ENCODE measurements at places on chromosomes 3 and 15. TPM values are rescaled to one million over a fixed set of nuclear protein-coding genes. Genes with fewer than 3 reads are reported as not detected.

The CD200R1 gene
- total RNA-seq = not detected

The GOLGA8Q gene
- not detected for total RNA-seq

- peaks cover 3% of the 10 kb centered on the region for H3K27me3 ChIP-seq
- peaks cover 3% of the 10 kb centered on the region for H3K36me3 ChIP-seq
- H3K4me3 ChIP-seq = no peak overlapping the region
- no peak overlapping the region for H3K27ac ChIP-seq
- H3K4me1 ChIP-seq = no peaks in the 10 kb centered on the region
- DNase-seq = no peak
Observed at GRCh38 chr3:185960522-185961288, 22.9 kb upstream of the TRA2B start.

- no peaks in the 10 kb centered on the region for H3K27me3 ChIP-seq
- no peak for DNase-seq
Observed at GRCh38 chr3:50658416-50658815, 16.3 kb upstream of the DOCK3 start.

DNA sequence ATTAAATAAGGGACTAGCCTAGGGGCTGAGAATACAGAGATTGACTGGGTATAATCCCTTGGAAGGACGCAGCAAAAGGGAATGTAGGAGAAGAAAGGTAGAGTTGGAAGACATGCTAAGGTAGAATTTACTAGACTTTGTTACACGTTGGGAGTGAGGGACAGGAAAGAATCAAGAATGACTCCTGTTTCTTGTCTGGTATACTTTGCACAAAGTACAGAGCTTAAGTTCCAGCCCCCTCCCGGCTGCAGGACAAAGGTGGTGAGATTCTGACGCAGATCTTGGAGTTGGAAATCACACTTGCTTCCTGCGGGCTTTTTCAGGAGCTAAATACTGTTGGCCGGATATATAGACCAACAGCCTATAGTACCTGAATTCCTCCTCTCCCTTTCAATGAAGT is 895 bp downstream of the HYKK start:
- no peaks in the 10 kb centered on the region for H3K36me3 ChIP-seq
- H3K4me1 ChIP-seq = peaks cover 16% of the 10 kb centered on the region
- DNase-seq = no peak
- H3K27ac ChIP-seq = no peak overlapping the region
- H3K27me3 ChIP-seq = peaks cover 48% of the 10 kb centered on the region

DNA sequence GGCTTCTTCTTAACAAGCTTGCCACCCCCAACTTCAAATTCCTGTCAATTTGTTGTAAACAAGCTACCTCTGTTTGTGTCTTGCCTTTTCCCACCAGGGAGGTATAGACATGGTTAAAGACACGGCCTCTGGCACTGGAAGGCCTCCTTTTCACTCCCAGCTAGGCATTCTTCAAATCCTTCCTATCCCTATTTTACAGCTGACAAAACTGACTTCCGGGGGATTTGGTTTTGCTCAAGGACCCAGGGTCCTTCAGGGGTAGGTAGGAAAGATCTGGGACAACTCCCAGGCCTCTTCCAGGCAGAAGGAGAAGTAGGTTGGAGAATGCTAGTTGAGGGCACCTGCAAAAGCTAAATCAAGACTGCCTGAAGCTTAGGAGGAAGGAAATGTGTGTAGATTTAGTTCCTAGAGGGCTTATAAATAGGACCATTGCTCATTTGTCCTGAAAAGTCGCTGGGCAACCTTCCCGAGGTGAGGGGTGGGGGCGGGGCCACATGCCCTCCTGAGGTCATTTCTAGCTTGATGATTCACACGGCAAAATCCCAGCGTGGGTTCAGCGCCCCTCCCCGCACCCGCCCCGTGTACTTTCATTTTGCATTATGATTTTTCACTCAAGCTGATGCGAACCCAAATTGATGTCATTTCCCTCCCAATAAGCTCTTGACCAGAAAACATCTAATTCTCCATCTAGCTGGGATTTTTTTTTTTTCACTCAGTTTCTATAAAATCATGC is 365.5 kb downstream of the SHQ1 start:
- peaks cover 19% of the 10 kb centered on the region for H3K4me1 ChIP-seq
- H3K27me3 ChIP-seq = peaks cover 10% of the 10 kb centered on the region
- H3K27ac ChIP-seq = no peak overlapping the region

GRCh38 chr3:195124378-195124992 is 146.5 kb downstream of the XXYLT1 start:
- no peaks in the 10 kb centered on the region for H3K36me3 ChIP-seq
- DNase-seq = no peak
- H3K27me3 ChIP-seq = no peaks in the 10 kb centered on the region
- peak overlapping the region; percentile 61 for H3K27ac ChIP-seq
- peaks cover 6% of the 10 kb centered on the region for H3K4me1 ChIP-seq

The PPP1R14D gene
- total RNA-seq = not detected

The DPPA4 gene
- 155 TPM for total RNA-seq

GRCh38 chr3:23944007-23944783 is 891 bp upstream of the NR1D2 start:
- H3K4me3 ChIP-seq = peak overlapping the region; percentile 89
- no peak for DNase-seq
- peaks cover 18% of the 10 kb centered on the region for H3K4me1 ChIP-seq
- peaks cover 18% of the 10 kb centered on the region for H3K27me3 ChIP-seq
- H3K27ac ChIP-seq = peak overlapping the region; percentile 57

GRCh38 chr15:40958723-40959122 is 5.5 kb downstream of the CHAC1 start:
- peak overlapping the region; percentile 72 for H3K27ac ChIP-seq
- H3K4me3 ChIP-seq = peak overlapping the region; percentile 16
- H3K4me1 ChIP-seq = peaks cover 25% of the 10 kb centered on the region
- no peak for DNase-seq
- H3K36me3 ChIP-seq = no peaks in the 10 kb centered on the region
- H3K27me3 ChIP-seq = peaks cover 5% of the 10 kb centered on the region

The EPHB1 gene
- total RNA-seq = 12.5 TPM

DNA sequence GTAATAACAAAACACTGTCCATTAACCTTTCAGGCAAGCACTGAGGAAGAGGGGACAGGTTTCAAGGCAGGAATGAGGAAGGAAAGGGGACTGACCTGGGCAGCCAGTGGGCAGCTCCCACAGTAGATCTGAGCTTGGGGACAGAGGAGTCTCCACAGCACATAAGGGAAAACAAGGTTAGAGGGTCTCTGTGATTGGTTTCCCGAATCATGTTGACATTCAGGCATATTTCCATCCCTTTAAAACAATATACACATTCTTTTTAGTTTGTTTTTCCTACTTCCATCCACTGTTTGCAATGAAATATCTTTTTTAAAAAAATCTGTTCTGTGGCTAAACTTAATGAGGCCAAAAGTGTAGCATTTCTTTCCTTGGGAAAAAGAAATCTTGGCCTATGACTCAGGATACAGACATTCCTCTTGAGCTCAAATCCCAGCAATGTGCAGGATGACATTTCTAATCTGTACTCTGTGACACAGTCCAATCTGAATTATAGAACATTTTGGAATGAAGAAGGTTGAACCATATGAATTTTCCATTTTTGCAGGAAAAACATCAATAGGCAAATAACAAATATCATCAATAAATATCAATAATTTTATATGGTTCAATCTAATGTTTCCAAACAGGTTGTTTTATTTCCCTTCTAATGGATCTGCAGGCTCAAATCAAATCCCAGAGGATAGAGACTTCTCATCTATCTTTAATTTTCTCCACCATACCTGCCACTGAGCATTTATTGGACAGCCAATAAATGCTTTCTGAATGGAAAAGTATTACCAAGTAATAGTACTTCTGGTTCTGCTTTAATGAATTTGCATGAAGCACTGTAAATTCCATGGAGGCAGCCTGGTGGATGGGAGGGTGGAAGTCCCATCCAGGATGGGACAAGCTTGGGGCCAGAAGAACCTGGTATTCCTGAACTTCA is 54.1 kb downstream of the ITGB5 start:
- no peaks in the 10 kb centered on the region for H3K36me3 ChIP-seq
- H3K27ac ChIP-seq = peak overlapping the region; percentile 68
- no peak overlapping the region for H3K4me3 ChIP-seq
- peaks cover 47% of the 10 kb centered on the region for H3K4me1 ChIP-seq

DNA sequence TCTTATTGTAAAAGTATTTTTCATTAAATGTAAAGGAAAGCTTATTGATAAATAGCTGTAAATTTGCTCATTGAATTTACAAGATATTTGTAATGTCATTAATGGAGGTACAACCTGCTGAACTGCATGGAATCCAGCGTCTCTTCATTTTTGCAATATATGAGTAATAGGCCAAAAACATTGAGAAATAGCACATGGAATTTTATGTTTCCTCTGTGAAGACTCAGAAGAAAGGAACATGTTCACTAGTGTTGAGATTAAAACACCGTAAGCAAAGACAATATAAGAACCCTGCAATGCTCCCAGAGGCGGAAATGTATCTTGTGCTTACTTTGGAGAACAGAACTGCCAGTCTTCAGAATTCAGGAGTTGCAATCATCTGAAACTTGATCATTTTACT is 167.6 kb downstream of the ALDH1A2 start:
- no peak overlapping the region for H3K27ac ChIP-seq
- no peaks in the 10 kb centered on the region for H3K36me3 ChIP-seq
- DNase-seq = no peak
- H3K4me3 ChIP-seq = no peak overlapping the region

The CLDN1 gene
- total RNA-seq = 0.14 TPM

The SLC28A1 gene
- total RNA-seq = not detected

GRCh38 chr15:73956743-73957135 is 30.5 kb downstream of the LOXL1 start:
- H3K36me3 ChIP-seq = no peaks in the 10 kb centered on the region
- peaks cover 4% of the 10 kb centered on the region for H3K4me1 ChIP-seq
- H3K4me3 ChIP-seq = no peak overlapping the region
- no peaks in the 10 kb centered on the region for H3K27me3 ChIP-seq
- no peak for DNase-seq
- no peak overlapping the region for H3K27ac ChIP-seq

GRCh38 chr3:139830817-139831216 is 104.2 kb upstream of the CLSTN2 start:
- H3K4me3 ChIP-seq = no peak overlapping the region
- peak; percentile 54 for DNase-seq
- peaks cover 14% of the 10 kb centered on the region for H3K4me1 ChIP-seq

- H3K4me3 ChIP-seq = no peak overlapping the region
- DNase-seq = no peak
- no peaks in the 10 kb centered on the region for H3K27me3 ChIP-seq
- no peaks in the 10 kb centered on the region for H3K4me1 ChIP-seq
Observed at GRCh38 chr3:29488922-29489321, 208.1 kb downstream of the RBMS3 start.

DNA sequence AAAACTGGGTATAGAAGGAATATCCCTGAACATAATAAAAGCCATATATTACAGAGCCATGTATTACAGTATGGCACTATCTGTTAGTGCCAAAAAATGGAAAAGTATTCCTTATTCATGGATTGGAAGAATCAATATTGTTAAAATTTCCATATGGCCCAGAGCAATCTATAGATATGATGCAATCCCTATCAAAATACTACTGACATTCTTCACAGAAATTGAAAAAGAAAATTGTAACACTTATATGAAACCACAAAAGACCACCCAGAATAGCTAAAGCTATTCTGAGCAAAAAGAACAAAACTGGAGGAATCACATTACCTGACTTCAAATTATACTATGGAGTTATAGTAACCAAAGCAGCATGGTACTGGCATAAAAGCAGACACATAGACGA is 218.8 kb downstream of the PLCL2 start:
- no peaks in the 10 kb centered on the region for H3K4me1 ChIP-seq
- no peak overlapping the region for H3K4me3 ChIP-seq
- H3K36me3 ChIP-seq = peaks cover 3% of the 10 kb centered on the region
- DNase-seq = no peak

The SLC22A14 gene
- not detected for total RNA-seq

DNA sequence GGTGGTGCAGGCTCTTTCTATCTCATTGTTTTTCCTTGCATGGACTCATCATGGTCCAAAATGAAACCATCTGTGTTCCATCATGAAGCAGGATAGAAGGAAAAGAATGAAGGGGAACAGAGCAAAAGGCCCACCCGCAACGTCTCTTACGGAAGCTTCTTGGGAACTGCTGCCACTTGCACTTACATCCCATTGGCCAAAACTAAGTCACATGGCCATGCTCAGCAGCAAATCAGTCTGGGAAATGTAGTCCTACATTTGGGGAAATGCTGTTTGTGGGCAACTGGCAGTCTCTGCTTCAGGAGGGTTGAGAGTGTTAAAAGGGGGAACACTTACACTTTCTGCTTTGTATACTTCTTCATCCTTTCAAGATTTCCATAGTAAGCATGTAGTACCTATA is 191.6 kb downstream of the SV2B start:
- no peak for DNase-seq
- H3K36me3 ChIP-seq = no peaks in the 10 kb centered on the region
- H3K27ac ChIP-seq = no peak overlapping the region
- H3K4me1 ChIP-seq = peaks cover 3% of the 10 kb centered on the region
- no peak overlapping the region for H3K4me3 ChIP-seq

The DGKG gene
- total RNA-seq = 0.18 TPM

The NANOGP8 gene
- 0.34 TPM for total RNA-seq

DNA sequence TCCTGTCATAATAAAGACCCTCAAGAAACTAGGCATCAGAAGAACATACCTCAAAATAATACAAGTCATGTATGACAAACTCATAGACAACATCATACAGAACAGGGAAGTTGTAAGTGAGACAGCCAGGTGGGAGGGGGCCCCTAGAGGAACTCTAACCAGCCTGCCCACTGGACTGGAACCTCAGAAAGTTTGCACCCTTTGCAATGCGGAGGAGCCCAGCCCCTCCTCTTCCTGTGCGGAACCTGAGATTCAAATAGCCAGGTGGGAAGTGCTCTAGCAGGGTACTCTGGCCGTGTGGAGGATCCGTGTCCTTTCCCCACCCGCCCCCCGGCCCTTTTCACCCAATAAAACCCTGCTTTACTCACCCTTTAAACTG is 387.0 kb upstream of the CBLB start:
- peaks cover 3% of the 10 kb centered on the region for H3K36me3 ChIP-seq
- H3K4me1 ChIP-seq = no peaks in the 10 kb centered on the region
- H3K27me3 ChIP-seq = no peaks in the 10 kb centered on the region
- H3K4me3 ChIP-seq = no peak overlapping the region
- DNase-seq = no peak

DNA sequence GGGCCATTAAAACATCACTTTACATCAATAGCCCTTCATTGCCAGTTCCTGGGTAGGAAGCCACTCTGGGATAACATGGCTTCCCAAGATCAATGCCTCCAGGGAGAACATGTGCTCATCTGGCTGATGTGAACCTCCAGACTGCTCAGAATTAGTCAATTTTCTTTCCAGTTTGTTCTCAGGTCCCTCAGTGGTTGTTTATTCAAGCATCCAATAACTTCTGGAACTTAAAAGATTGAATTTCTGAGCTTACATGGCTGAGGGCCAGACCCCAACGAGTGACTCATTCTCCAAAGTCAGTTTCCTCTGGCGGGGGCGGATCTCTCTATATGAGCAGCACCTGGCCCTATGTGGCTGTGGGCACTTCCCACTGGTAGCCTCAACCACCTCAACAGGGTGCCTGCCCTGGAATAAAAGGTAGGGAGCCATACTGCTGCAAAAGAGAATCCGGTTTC is 34.0 kb downstream of the LYZL4 start:
- peaks cover 14% of the 10 kb centered on the region for H3K27me3 ChIP-seq
- no peaks in the 10 kb centered on the region for H3K4me1 ChIP-seq
- H3K36me3 ChIP-seq = no peaks in the 10 kb centered on the region
- no peak overlapping the region for H3K27ac ChIP-seq
- H3K4me3 ChIP-seq = no peak overlapping the region
- DNase-seq = no peak
